T-helper 22 cell (primary cell): ENCODE measurements at places on chromosomes 2 and 18.

DNA sequence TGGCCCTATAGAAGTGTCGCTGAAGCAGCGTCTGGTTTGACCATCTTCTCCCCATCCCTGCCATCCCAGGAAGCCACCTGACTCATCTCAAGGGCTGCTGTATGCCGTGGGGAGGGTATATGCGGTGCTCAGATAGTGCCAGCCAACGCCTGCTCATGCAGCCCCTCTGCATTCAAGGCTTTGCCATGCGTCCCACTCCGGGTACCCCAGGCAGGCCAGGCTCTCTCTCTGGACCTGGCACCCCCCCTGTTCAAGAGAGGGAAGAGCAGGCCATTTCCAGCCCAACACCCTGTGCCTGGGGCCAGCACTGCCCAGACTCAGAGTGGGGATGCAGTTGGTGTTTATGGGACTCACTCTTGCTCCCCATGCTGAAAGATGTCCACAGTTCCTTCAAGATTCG, 130.0 kb downstream of the GLI2 start:
- no peak for DNase-seq

- no peak for DNase-seq
Measured at GRCh38 chr2:38474021-38474456, 97.0 kb upstream of the ATL2 start.

GRCh38 chr18:24112874-24113615, 25.8 kb upstream of the CABYR start:
- no peak for DNase-seq

DNA sequence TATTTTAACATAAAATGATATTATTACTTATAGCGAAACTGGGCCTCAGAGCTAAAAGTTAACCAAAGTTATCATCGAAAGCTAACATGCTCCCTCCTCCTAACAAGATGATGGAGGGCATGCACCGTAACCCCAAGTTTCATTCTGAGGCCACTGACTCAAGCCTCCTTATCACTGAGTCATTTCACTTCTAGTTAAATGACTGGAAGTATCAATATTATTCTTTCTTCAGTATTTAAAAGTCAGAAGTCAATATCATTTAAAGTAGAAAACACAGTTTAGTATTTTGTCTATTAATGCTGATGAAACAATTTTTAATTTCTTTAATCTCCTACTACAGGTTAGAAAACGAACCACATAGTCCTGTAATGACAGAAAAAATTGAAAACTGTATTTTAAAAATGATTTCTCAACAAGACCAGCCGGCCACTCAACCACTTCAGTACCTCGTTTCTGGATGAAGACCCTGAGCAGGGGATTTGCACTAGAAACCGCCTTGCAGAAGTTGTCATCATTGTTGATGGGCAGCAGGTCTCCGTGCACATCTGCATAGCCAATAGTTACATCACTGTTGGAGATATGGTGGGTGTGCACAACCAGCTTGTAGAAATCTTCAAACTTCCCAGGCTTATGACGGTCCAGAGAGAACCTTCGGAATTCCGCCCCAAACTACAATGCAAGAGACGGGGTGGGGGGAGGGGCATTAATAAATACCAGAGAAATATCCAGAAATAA, 44.9 kb downstream of the PARD6G start:
- no peak for DNase-seq

DNA sequence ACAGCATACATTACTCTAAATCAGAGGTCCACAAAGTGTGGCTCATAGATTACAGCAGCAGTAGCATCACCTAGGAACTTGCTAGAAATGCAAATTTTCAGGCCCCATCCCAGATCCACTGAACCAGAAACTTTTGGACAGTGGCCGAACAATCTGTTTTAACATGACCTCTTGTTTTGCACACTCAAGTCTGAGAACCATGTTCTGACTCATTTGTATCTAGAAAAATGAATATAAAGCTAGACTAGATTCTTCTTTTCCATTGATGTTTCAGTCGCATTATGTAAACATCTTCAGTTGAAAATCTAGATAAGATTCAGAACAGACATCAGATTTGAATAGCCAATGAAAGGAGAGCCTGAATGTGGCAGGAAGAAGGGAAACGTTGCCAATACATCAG, 608.8 kb downstream of the LRP1B start:
- DNase-seq, result no peak

DNA sequence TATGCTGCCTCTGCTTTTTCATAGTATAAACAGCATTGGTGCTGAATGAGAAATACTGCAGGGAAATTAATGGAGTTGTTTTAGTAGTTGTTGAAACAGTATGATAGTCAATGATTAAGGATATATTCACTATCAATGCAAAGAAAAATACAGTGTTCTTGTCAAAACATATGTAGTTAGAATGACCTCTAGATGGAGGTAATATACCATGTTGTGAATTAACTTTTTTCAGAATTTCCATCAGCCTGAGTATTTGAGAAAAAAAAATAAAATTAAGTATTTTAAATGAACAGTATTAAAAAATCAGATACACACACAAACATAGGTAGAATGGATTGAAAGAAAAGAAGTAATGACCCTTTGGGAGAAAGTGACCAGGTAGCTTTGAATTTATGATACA, 59.5 kb downstream of the RMDN2 start:
- no peak for DNase-seq

GRCh38 chr2:1987379-1987778, 243.1 kb upstream of the PXDN start:
- DNase-seq, result no peak

DNA sequence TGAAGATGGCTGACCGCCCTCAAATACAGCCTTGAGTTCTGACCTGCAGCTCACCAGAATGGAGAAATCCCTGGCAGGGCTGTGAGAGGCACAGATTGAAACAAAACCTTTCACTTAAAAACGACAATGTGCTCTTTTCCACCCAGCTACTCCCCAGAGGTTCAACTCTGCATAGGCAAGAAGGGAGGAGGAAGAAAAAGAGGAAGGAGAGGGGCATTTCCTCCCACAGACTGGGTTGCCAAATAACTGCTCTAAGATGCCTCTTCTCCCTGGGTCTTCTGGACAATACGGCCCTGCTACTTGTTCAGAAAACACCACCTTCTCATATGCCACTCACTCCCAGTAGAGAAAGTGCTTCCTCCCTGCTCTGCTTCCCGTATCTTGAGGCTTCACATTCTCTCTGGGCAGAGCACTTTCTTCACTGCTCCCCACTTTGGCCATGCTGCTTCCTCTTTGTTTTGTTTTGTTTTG, 136.4 kb upstream of the SLC1A4 start:
- no peak for DNase-seq
